ENCODE measurements at places on chromosomes 2 and 18.
A peak's percentile ranks its signal among the peaks of the same experiment; 100 is the strongest.

- no peak for DNase-seq
Observed at GRCh38 chr18:70373042-70373519, 84.2 kb downstream of the SOCS6 start.

DNA sequence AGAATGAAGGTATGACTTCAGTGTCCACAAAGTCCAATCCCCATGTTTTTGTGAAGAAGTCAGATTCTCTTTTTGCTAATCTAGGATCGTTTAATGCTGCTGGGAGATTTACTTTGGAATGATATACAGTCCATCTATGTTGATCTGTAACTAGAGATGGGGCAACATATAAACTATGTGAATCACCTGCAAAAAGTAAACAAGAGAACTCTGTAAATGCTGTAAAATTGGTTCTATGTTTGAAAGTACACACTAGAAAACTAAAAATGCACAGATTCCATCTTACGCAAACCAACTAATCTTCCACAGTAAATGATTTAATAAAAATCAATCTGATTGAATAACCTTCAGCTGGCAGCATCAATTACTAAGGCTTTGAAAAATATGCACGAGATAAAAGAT is 37.5 kb downstream of the VPS54 start:
- no peak for DNase-seq

DNA sequence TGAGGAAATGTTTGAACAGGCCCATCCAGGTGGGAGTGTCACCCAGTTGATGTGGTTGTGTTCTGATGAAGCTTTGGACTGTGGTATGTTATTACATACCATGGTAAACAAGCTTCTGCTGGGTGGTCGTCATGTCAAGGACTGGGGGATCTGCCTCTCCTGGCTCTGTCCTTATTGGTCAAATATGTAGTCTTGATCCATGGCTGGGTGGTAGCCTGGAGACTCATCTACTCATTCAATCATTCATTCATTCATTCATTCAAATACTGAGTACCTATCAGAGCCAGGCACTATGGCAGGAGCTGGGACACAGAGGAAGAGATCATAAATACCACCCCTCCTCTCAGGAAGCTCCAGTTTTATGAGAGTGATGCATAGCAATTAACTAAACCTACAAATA is 60.8 kb downstream of the TACR1 start:
- no peak for DNase-seq

- no peak for DNase-seq
Observed at GRCh38 chr2:240459401-240460252, 24.2 kb downstream of the GPC1 start.

- DNase-seq, result no peak
Observed at GRCh38 chr18:75504469-75504868, 77.0 kb upstream of the SMIM21 start.

- DNase-seq, result no peak
Observed at GRCh38 chr2:17191223-17191622, 327.0 kb downstream of the RAD51AP2 start.

GRCh38 chr2:211867845-211868451 is 670.7 kb downstream of the ERBB4 start:
- DNase-seq, result peak; percentile 22

DNA sequence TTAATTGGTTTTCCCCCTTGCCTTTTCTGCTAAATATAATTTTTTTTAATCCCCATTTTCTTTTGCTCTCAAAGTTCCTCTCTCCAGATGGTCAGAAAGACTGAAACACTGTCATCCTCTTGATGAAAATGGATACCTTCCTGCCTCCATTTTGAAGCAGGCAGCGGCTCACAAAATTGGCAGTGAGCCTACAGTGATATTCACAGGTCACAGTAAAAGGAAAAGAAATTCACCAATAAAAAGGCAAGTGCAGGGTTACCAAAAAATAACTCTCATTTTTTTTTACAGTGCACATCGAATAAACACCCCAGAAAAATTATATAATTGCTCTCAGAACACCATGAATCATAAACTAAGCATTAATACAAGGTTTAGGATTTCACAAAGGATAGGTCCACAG is 307.5 kb downstream of the TCF4 start:
- no peak for DNase-seq

GRCh38 chr2:224957540-224958461 is 84.5 kb downstream of the DOCK10 start:
- peak; percentile 68 for DNase-seq

DNA sequence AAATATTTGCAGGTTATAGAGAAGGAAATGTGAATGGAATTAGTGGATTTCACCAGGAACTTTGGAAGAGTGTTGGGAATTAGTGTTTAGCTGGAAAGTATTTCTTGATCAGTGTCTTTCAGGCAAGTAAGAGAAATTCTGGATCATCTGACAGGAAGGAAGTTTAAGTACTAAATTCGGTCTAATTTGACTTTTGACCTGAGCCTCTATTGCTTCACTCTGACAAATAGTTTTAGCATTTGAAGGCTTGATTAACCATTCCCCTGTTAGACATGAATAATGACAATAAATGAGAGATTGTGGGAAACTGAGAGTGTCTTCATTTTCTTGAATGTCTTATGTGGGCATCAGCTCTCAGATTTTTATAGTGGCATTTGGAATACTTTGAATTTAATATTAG is 16.0 kb downstream of the CCNT2 start:
- DNase-seq, result no peak

DNA sequence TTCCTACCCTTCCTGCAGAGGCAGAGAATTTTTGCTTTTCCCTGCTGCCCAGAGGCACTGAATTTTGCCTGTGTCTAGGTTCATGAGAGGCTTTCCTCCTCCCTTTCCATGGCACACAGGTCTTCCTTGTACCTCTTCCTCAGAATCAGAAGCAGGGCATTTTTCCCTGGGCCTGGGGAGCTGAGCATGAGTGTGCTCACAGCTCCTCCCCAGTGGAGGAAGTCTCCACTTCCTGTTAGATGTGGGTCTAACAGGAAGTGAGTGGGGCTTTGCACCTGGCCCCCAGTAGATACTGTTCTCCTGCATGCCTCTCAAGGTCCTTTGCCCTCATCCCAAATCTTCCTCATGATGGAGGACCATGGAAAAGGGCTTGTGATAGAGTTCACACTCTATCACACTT is 297.2 kb upstream of the FIGN start:
- no peak for DNase-seq

DNA sequence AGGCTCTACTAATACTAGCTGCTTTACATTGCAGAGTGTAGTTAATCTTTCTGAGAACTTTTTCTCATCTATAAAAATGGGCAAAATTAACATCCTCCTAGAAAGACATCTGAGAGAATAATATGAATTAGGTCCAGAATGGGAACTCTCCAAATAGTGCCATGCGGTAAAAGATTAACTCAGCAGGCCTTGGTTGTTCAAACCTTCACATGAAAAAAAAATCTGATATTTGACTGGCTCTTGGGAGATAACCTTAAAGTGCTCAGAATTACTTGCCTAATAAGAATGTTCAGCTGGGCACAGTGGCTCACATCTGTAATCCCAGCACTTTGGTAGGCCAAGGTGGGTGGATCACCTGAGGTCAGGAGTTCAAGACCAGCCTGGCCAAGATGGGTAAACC is 5.5 kb upstream of the CXXC1 start:
- DNase-seq, result no peak

GRCh38 chr18:23838233-23838632 is 149.0 kb downstream of the LAMA3 start:
- no peak for DNase-seq

DNA sequence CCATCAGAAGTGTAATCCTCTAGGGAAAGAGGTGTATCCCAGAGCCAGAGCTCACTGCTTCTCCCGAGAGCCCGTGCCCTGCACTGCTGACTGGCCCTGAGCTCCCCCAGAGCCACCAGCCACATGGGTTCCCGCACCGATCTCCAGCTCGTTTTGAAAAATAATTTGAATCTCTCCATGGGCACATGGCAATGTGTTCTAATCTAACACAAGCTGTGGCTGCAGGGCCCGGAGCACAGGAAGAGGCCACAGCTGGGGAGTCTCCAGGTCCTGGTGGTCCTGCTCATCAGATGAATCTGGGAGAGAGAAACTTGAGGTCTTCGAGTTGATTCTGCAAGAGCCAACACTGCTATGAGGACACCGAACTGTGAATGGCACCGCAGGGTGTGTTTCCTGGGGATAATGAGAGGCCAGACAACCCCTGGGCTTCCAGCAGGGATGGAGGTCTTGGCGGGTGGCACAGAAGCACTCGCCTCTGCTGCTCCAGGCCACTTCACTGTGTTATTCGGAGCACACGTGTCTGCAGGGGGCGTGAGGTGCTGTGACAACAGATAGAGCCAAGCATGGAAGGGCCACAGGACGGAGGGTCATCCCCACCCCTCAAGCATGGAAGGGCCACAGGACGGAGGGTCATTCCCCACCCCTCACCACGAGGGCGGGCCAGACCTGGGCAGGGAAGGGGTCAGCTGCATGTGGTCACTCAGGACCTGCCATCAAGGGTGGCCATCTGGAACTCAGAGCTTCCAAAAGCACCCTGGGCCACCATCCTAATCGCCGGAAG is 196.8 kb downstream of the NDUFA10 start:
- no peak for DNase-seq

- DNase-seq, result no peak
Observed at GRCh38 chr2:30275256-30275655, 43.9 kb downstream of the LBH start.

- DNase-seq, result peak; percentile 71
Observed at GRCh38 chr2:70087702-70088597, 673 bp downstream of the PCBP1 start.

DNA sequence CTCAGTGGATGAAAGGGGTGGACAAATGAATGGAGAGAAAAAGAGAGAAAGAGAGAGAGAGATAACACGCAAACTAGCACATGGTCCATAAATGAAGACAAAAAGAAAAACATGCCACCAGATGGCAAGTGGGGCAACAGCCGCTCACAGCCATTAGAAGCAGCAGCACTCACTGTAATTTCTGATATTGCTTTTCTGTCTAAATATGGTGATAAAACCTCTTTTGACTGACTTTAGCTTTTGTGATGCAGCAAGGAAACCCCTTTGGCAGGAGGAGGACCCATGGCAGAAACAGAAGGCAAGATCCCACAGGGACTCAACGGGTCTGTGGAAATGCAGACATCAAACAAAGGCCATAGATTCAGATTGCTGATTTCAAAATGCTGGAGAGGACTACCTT is 88.0 kb upstream of the CDH20 start:
- no peak for DNase-seq

DNA sequence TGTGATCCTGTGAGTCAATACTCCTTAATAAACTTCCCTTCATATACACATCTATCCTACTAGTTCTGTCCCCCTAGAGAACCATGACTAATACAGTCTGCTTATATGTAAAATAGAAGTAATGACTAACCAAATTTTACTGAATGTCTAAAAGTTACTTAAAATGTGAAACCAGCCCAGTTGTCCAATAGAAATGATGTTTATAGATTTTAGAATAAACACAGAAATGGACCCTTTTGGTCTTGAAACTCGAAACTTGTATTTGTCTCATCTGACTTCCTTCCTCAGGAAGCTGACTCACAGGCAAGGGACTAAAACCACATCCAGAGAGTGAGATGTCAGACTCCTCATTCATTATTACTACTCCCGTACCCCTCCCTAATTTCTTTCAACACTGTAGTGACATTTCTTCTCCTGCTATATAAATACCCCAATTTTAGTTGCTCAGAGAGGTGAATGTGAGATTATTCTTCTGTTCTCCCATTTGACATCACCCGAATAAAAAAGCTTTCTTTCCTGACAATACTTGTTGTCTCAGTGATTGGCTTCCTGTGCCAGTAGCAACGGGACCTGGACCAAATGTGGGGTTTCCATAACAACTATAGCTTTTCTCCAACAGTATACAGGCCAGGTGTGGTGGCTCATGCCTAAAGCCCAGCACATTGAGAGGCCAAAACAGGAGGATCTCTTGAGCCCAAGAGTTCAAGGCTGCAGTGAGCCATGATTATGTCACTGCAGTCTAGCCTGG is 486.0 kb downstream of the ERBB4 start:
- DNase-seq, result peak; percentile 60

DNA sequence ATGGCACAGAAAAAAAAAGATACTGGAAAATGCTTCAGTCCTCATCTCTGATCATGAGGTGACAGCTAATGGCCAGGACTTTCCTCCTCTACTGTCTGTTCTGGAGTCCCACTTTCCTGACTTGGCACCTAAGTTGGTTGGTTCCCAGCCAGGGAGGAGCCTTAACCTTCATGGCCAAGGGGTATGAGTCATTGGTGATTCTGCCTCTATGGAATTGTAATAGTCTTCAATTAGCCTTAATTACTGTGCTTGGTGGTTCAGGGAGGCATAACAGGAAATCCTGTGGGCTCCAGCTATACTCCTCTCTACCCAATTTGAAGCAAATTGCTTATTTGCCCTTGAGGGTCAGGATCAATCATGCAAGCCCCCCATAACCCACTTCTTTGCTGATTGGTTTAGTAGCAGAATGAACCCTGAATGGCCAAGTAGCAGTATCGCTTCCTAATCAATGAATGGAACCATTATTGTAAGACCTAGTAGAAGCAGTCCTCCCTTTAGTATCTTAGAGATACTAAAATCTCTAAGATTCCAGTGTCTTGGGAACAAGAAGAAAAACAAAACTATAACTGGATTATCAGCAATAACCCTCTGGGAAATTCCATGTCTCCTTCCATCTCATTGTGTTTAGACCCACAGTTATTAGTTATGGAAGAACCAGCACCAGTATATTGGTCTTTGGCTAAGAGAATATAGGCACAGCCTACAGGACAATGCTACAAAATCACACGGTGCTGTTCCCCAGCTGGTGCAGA is 109.0 kb downstream of the COL6A3 start:
- no peak for DNase-seq

DNA sequence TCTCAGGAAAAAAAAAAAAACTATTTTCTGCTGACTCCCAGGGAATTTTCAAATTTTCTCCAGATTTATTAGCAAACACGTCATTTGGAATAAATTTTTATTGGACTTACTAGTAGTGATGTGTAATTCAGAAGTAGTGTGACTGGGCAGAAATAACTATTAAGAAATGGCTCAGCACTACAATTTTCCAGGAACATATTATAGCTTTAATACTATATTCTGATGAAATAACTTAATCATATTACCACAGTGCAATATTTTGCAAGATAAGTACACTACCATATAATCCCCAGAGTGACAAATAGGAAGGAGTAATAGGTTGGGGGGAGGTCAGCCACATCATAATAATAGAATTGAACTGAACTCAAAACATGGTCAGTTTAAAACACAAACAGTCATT is 19.7 kb upstream of the TNFAIP6 start:
- no peak for DNase-seq

DNA sequence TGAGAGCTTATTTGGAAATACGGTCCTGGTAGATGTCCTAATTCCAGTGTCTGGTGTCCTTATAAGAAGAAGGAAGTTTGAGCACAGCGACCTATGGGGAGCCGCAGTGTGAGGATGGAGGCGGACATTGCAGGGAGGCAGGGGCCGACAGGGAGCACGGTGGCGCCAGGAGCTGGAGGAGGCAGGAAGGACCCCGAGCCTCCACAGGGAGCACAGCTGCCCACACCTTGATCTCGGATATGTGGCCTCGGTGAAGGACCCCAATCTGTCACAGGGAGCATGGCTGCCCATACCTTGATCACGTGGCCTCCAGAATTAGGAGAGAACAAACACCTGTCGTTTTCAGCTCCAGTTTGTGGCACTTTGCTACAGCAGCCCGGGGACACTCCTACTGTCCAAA is 461.6 kb upstream of the SALL3 start:
- DNase-seq, result no peak

GRCh38 chr2:227132986-227133385 is 31.0 kb downstream of the COL4A4 start:
- no peak for DNase-seq

- peak; percentile 85 for DNase-seq
Observed at GRCh38 chr2:127649684-127650040, 3.7 kb downstream of the GPR17 start.

GRCh38 chr2:455913-456312 is 168.0 kb upstream of the ALKAL2 start:
- no peak for DNase-seq
